ENCODE measurements at places on chromosomes 7 and 10.

DNA sequence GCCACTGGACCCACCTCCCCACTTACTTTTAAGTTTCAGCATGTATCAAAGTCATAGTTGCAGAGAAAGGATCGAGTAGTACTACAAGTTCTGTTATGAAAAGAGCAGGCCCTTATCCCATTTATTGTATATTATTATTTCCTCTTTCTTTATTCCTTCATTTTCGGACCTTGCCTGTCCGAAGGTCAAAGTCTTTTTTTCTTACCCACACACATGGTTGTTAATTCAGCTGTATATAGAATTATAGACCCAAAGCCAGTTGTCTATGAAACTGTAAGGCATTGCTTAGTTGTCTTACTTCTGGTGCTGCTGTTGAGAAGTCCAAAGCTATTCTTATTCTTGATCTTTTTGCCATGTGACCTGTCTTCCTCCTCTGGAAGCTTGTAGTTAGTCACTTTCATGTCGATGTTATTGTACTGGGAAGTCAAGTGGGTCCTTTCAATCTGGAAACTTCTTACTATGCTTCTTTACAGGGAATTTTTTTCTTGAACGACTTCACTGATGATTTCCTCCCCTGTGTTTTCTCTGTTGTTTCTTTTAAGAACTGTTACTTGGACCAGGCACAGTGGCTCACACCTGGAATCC lies 8.3 kb downstream of the NUDT5 start:
- DNase-seq: no peak

DNA sequence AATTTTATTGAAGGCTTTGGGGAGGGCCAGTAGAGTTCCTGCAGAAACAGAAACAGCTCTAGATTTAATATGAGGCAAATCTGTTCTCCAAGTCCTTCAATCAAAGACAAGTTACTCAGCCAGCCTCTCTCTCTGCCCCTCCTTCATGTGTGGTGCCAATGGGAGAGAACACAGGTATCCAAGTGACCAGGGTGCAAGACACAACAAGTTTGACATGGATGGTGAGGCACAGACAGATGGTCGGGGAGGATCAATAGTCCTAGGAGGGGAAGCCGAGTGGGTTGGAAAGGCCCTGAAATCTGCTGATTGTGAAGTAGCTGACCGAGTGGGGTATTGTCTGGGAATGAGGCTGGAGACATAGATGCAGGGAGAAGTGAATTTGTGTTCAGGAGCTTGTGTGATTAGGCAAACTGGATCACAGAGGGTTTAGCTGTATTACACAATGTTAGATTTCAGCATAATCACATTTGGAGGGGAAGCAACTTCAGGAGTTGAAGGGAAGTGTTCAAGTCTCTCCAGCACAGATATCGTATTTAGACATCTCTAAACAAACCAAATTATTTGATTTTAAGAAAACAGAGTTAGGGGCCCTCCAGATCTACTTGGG lies 1.5 kb downstream of the GIMAP1 start:
- no peak for DNase-seq

GRCh38 chr10:103431902-103432301 lies 20.3 kb downstream of the CALHM2 start:
- no peak for DNase-seq

DNA sequence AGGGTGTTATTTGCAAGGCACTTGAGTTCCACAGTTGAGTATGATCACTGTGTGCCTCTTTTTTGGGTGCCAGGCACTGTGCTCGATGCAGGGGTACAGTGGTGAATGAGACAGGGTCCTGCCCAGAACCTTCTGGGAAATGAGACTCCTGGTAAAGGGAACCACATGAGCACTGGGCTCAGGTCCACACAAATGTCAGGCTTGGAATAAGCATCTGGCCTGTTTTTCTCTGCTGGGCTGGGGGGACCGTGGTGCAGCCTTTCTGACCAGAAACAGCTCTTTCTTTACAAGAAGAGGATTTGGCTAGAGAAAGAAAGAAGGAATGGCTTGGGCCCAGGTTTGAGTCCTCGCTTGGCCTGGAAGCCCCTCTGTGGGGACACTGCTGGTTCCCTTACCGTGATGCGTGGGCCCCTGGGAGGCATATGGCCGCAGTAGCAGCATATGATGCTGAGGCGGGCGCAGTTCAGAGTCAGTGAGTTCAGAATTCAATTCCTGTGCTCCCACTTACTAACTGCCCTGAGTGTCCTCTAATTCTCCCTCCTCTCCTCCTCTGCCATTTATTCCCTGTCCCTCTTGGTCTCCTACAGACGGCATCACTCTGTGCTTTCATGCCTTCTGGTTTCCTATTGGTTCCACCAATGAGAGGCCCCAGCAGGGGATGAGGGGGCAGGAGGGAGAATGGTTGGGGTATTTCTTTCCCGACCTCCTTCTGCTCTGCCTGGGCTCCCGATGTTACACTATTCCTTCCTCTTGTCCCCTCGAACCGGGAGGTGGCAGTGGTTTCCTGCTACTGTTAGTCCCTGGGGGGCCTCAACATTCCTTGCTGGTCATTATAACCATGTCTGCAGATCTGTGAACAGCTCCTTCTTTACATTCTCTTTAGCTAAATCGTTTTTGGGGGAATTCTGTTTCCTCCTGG lies 9.6 kb upstream of the KCP start:
- no peak for DNase-seq

- DNase-seq: no peak
Measured at GRCh38 chr7:140625908-140626868, 14.4 kb downstream of the DENND2A start.

- DNase-seq: no peak
Measured at GRCh38 chr7:17044861-17045260, 163.1 kb upstream of the AGR3 start.

- no peak for DNase-seq
Measured at GRCh38 chr7:11831156-11831735, 752 bp downstream of the THSD7A start.

DNA sequence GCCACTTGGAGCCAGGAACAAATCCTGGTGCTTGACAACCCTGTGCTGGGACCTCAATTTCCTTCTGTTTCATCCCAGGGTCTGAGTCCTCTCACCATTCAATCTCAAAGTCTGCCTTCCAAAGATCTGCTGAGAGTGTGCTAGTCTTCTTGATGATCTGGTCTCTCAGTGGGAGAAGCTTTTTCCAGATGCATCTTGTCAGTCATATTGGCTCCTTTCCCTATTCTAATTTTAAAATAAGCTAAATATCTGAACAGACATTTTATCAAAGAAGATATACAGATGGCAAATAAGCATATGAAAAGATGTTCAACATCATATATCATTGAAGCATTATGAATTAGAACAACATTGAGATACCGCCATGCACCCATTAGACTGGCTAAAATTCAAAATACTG lies 469.3 kb downstream of the NEBL start:
- no peak for DNase-seq

- peak; percentile 34 for DNase-seq
Measured at GRCh38 chr7:43905956-43906330, 453 bp downstream of the URGCP start.

DNA sequence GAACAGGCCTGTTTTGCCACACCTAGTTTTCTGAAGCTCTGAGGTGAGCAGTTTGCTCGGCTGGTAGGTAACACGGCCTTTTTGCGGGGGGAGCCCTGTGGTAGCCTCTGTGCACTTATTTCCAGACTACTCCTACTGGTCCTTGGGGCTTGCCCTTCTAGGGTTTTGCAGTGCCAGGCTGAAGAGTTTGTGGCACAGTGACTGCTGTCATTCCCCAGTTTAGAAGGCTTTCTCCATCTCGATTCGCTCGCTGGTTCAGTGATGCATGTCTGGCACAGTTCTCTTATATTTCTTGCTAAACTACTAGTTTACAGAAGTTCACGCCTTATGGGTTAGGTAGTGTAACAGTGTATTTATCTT lies 711 bp downstream of the KIF20B start:
- no peak for DNase-seq

- no peak for DNase-seq
Measured at GRCh38 chr7:120716307-120716706, 141.6 kb downstream of the TSPAN12 start.

Measured in hippocampal formation (tissue), 2 donors.